Panc1 (cell line): ENCODE measurements at places on chromosomes 4 and X. TPM values are rescaled to one million over a fixed set of nuclear protein-coding genes. Genes with fewer than 3 reads are reported as not detected.

DNA sequence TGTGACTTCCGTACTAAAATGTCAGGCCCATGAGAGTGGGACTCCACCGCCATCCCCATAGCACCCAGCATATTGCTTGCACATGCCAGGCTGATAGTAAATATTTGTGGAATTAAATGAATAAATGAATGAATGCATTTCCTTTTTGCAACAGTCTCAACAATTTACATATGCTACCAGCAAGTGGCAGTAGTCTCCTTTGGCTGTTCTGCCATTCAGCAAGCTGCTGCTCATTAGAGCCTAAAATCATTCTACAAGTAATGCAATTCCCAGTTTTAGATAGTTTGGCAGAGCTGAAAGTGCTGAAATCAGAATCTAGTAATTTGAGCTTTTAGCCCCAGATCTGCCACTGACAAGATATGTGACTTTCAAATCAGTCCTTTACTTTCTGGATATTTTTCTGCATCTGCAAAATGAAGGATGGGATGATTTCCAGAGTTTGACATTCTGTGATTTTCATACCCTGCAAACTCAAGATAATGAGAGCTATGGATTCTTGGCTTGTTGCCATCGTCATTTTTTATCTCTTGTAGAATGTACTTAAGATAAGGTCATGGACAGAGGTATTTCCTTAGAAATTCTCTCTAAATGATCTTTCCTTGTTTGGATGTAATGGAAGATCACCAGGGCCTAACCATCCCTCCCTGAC is 35.7 kb upstream of the INTS6L start:
- no peaks in the 10 kb centered on the region for H3K36me3 ChIP-seq
- no peak overlapping the region for H3K27ac ChIP-seq
- no peaks in the 10 kb centered on the region for H3K4me1 ChIP-seq
- no peak overlapping the region for H3K4me3 ChIP-seq
- H3K27me3 ChIP-seq, result no peaks in the 10 kb centered on the region; the same call in 1 of the 2 replicates

GRCh38 chr4:60657041-60657440 is 543.1 kb upstream of the ADGRL3 start:
- DNase-seq, result no peak
- no peak overlapping the region for H3K27ac ChIP-seq
- H3K4me3 ChIP-seq, result no peak overlapping the region
- H3K27me3 ChIP-seq, result no peaks in the 10 kb centered on the region
- no peaks in the 10 kb centered on the region for H3K36me3 ChIP-seq
- no peaks in the 10 kb centered on the region for H3K4me1 ChIP-seq

DNA sequence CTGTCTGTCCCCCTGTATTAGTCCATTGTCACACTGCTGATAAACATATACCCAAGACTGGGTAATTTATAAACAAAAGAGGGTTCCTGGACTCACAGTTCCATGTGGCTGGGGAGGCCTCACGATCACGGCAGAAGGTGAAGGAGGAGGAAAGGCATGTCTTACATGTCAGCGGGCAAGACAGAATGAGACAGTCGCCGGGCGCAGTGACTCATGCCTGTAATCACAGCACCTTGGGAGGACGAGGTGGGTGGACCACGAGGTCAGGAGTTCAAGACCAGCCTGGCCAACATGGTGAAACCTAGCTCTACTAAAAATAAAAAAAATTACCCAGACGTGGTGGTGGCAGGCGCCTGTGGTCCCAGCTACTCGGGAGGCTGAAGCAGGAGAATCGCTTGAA is 24.7 kb downstream of the IL3RA start:
- H3K27ac ChIP-seq, result no peak overlapping the region
- no peaks in the 10 kb centered on the region for H3K4me1 ChIP-seq
- no peaks in the 10 kb centered on the region for H3K27me3 ChIP-seq
- H3K4me3 ChIP-seq, result no peak overlapping the region

- DNase-seq, result no peak
- H3K4me1 ChIP-seq, result no peaks in the 10 kb centered on the region
- H3K27me3 ChIP-seq, result no peaks in the 10 kb centered on the region
- no peaks in the 10 kb centered on the region for H3K36me3 ChIP-seq
Measured at GRCh38 chrX:14997271-14997670, 124.0 kb downstream of the MOSPD2 start.

DNA sequence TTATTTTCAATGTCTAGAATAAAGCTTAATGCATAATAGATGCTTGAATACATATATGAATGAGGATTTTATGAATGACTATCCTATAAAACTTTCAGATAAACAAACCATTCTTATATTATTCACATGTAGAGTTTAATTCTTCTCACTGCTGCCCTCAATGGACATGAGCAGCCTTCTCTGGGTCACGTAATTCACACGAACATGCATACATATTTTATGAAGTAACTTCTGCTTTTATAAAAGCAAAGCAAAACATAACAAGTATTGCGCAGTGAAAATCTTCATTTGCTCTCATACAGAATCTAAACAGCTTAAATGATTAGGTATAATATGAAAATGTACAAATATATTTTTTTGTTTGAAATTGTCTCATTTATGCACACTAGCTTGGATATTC is 116.7 kb downstream of the TMA16 start:
- no peaks in the 10 kb centered on the region for H3K27me3 ChIP-seq
- no peaks in the 10 kb centered on the region for H3K36me3 ChIP-seq
- DNase-seq, result no peak

- H3K27me3 ChIP-seq, result no peaks in the 10 kb centered on the region
- no peak overlapping the region for H3K4me3 ChIP-seq
- no peaks in the 10 kb centered on the region for H3K36me3 ChIP-seq
- no peak for DNase-seq
- peaks cover 5% of the 10 kb centered on the region for H3K4me1 ChIP-seq
- no peak overlapping the region for H3K27ac ChIP-seq
Measured at GRCh38 chr4:94463771-94464170, 12.0 kb downstream of the PDLIM5 start.

GRCh38 chr4:104859601-104860237 is 287.0 kb upstream of the TET2 start:
- no peak overlapping the region for H3K27ac ChIP-seq
- H3K4me1 ChIP-seq, result no peaks in the 10 kb centered on the region
- no peaks in the 10 kb centered on the region for H3K27me3 ChIP-seq

DNA sequence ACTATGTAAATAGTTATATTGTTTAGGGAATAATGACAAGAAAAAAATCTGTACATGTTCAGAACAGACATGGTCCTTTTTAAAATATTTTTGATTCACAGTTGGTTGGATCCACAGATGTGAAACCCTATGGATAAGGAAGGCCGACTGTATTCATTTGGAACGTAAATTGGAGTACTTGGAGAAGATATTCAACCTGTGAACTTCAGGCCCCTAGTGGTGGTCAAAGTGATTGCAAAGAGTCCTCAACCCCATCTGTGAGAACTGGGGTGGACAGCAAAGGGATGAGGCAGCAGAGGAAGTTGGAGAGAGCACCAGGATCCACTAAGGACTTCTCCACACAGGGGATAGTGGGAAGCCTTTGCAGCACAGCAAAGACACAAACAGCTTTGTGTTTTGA is 6.2 kb upstream of the CXCL13 start:
- no peak overlapping the region for H3K4me3 ChIP-seq
- H3K4me1 ChIP-seq, result no peaks in the 10 kb centered on the region
- H3K36me3 ChIP-seq, result no peaks in the 10 kb centered on the region
- no peak overlapping the region for H3K27ac ChIP-seq

GRCh38 chr4:108601106-108601505 is 19.3 kb upstream of the RPL34 start:
- H3K36me3 ChIP-seq, result no peaks in the 10 kb centered on the region
- no peak for DNase-seq
- no peak overlapping the region for H3K4me3 ChIP-seq
- no peak overlapping the region for H3K27ac ChIP-seq
- H3K27me3 ChIP-seq, result no peaks in the 10 kb centered on the region

GRCh38 chr4:6873291-6873690 is 36.3 kb upstream of the TBC1D14 start:
- no peaks in the 10 kb centered on the region for H3K27me3 ChIP-seq
- H3K4me3 ChIP-seq, result no peak overlapping the region
- H3K4me1 ChIP-seq, result no peaks in the 10 kb centered on the region
- no peaks in the 10 kb centered on the region; the same call in none of the 2 replicates for H3K36me3 ChIP-seq
- H3K27ac ChIP-seq, result no peak overlapping the region

- no peaks in the 10 kb centered on the region for H3K36me3 ChIP-seq
- H3K27ac ChIP-seq, result no peak overlapping the region
- no peaks in the 10 kb centered on the region for H3K4me1 ChIP-seq
- H3K27me3 ChIP-seq, result no peaks in the 10 kb centered on the region
Measured at GRCh38 chr4:6257247-6258025, 12.2 kb upstream of the WFS1 start.

DNA sequence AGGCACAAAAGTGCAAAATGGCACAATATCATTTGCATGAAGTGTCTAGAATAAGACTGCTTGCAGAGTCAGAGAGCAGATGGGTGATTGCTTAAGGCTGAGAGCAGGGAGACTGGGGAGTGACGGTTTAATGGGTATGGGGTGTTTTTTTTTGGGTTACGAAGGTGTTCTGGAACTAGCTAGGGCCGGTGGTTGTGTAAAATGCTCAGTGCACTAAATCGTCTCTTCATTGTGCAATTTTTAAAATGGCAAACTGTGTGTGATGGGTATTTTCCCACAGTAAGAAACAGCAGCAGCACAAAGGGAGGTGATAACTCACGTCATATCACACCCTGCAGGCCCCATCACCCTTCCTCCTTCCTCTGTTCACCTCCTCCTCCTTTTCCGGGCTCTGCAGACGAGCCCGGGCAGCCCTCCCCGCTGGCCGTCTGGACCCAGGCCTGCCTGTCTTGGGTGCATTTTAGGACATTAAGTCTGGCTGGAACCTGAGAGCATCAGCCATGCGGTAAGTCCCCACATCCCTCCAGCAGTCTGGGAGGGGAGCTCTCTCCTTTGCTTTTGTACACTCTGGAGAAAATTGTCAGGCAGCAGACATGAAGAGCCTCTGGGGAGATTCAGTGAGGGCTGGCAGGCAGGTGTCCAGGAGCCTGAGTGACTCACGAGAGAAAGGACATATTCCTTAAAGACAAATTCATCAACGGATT is 42.7 kb downstream of the ASMT start:
- DNase-seq, result no peak
- H3K27ac ChIP-seq, result no peak overlapping the region
- H3K4me1 ChIP-seq, result no peaks in the 10 kb centered on the region; the same call in 1 of the 2 replicates
- H3K27me3 ChIP-seq, result no peaks in the 10 kb centered on the region
- H3K4me3 ChIP-seq, result no peak overlapping the region

- H3K27ac ChIP-seq, result no peak overlapping the region
- no peak overlapping the region for H3K4me3 ChIP-seq
- peak; percentile 10 for DNase-seq
Measured at GRCh38 chrX:8971116-8971515, 62.8 kb downstream of the FAM9B start.

GRCh38 chrX:16666541-16666940 is 16.6 kb downstream of the S100G start:
- H3K4me1 ChIP-seq, result no peaks in the 10 kb centered on the region
- DNase-seq, result no peak
- H3K27me3 ChIP-seq, result no peaks in the 10 kb centered on the region
- no peak overlapping the region for H3K4me3 ChIP-seq
- H3K27ac ChIP-seq, result no peak overlapping the region
- H3K36me3 ChIP-seq, result no peaks in the 10 kb centered on the region

DNA sequence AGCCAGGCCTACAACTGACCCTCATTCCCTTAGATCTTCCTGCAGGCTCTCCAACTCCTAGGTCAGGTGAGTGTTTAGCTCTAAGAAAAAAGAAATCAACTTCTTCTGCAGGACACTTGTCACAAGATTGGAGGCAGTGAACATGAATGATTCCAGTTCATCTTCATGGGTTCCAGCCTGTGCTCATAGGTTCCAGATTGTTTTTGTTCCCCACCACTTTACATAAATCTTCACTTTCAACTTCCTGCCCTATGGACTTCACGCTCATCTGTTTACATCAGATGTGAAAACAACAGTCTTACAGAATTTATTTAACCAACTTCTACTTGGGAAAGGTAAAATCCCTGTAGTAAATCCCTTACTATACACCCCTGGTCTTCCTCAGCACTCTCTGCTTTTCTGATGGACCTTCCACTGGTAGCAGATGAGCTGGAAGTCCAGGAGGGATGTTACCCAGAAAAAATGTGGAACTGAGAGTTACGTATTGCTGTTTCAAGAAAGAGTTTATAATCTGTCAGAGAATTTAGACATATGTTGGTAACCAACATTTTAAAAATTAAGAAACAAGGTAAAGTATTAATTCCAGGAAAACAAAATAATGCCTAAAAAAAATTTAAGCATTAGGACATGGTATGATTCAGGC is 62.4 kb downstream of the ANAPC10 start:
- no peaks in the 10 kb centered on the region for H3K36me3 ChIP-seq
- H3K27ac ChIP-seq, result no peak overlapping the region
- no peaks in the 10 kb centered on the region for H3K27me3 ChIP-seq
- DNase-seq, result no peak
- no peaks in the 10 kb centered on the region for H3K4me1 ChIP-seq
- no peak overlapping the region for H3K4me3 ChIP-seq

DNA sequence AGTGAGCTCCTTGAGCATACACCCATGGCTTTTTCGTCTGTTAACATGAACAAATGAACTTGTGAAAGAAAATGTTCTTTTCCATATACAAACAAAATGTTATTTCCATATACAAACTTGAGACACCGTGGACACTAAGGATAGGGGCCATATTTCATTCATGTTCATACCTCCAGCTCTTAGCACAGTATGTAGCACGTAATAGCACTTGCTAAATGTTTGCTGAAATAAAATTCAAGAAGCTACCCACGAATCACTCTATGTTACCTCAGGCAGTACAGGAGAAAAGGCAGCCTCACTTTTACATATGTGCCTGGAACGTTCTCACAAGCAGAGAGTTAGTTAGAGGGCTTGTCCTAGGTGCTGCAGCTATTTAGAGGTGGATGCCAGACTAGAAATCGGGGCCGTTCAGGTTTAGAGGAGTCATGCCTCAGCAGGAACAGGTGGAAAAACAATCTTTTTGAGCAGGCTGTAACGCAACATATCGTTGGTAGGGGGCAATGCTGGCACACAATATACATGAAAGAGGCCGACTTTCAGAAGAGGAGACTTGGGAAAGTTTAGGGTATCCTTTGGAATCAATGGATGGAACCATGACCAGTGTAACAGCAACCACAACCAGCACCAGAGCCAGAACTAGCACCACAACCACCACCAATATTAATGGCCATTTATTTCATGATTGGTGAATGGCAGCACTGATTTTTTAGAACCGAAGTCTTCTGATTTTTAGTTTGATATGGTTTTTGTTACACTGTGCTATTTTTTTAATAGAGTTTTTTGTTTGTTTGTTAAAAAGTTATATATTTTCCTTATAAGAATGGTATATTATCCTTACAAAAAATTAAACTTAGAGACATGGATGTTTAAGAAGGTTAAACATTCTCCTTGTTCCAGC is 14.8 kb upstream of the PAQR3 start:
- no peak overlapping the region for H3K4me3 ChIP-seq
- H3K36me3 ChIP-seq, result no peaks in the 10 kb centered on the region
- H3K27me3 ChIP-seq, result no peaks in the 10 kb centered on the region
- DNase-seq, result peak; percentile 8

- H3K4me3 ChIP-seq, result no peak overlapping the region
- no peak for DNase-seq
- H3K4me1 ChIP-seq, result no peaks in the 10 kb centered on the region
- H3K27me3 ChIP-seq, result no peaks in the 10 kb centered on the region
- no peaks in the 10 kb centered on the region for H3K36me3 ChIP-seq
- no peak overlapping the region for H3K27ac ChIP-seq
Measured at GRCh38 chr4:7582313-7583097, 147.8 kb upstream of the PSAPL1 start.

GRCh38 chr4:98998551-98998950 is 3.0 kb downstream of the METAP1 start:
- no peak overlapping the region for H3K27ac ChIP-seq
- no peak overlapping the region for H3K4me3 ChIP-seq
- H3K36me3 ChIP-seq, result peaks cover 2% of the 10 kb centered on the region; the same call in 1 of the 2 replicates

UGT2B11 gene
- not detected for total RNA-seq

PCDH11X gene
- total RNA-seq, result not detected

SSX2B gene
- not detected for total RNA-seq

LEF1 gene
- 0.54 TPM for total RNA-seq

FMR1NB gene
- not detected for total RNA-seq

TNIP3 gene
- total RNA-seq, result not detected

SSX3 gene
- not detected for total RNA-seq

DRD5 gene
- not detected for total RNA-seq

ARAP2 gene
- total RNA-seq, result 5.5 TPM

HUWE1 gene
- 231 TPM for total RNA-seq
